Activated naive CD4-positive, alpha-beta T cell (primary cell): ENCODE measurements at places on chromosomes 2 and 18.

- DNase-seq, result no peak
These were observed 1389.1 kb upstream of the TMEFF2 start for GRCh38 chr2:193583638-193584400.

GRCh38 chr2:155842103-155842502 is 490.4 kb downstream of the NR4A2 start:
- no peak for DNase-seq

DNA sequence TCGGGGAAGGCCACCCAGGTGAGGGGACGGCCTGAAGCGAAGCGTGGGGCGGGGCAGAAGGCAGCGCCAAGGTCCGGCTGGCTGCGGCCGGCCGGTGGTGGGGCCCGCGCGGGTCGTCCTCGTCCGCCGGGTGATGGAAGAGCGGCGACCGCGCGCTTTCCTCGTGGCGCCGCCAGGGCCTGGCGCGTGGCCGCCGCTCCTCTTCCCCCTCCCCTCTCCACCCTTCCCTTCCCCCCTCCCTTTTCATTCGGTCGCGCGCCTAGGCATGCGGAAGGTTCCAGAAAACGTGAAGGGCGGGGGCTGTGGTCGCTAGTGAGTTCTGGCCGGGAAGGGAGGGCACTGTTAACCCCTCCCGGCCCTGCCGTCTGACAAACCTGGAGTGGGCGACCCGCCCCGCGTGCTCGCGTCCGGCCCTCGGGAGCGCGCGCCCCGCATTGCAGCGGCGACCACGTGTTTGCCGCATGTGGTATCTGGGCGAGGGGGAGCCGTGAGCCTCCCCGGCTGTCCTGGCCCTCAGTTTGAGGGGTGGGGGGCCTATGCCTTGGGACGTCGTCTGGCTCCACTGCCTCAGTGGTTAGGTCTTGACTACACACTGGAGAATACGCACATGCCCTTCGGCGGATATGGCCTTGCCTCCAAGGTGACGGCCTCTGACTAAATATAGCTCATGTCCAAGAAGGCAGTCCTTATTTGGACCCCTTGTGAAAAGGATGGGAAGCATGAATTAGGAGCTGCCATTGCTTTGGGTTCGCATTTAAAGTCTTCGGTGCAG is 579 bp downstream of the MAT2A start:
- DNase-seq, result peak; percentile 67

DNA sequence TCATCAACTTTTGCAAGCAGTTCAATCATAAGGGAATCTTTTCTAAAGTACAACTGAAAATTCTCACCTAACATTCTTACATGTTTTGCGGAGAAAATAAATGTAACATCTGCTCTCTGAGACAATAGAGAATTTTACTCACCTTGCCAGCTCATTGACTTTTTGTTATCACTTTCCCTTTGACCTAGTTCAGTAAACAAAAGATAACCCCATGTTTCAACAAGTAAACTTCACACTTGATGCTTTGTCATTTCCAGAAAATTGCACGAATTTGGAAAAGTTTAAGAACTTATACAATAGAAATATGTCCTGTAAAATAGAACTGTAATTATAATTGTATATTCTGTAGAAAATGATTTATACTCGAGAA is 1110.0 kb upstream of the ACVR2A start:
- no peak for DNase-seq

DNA sequence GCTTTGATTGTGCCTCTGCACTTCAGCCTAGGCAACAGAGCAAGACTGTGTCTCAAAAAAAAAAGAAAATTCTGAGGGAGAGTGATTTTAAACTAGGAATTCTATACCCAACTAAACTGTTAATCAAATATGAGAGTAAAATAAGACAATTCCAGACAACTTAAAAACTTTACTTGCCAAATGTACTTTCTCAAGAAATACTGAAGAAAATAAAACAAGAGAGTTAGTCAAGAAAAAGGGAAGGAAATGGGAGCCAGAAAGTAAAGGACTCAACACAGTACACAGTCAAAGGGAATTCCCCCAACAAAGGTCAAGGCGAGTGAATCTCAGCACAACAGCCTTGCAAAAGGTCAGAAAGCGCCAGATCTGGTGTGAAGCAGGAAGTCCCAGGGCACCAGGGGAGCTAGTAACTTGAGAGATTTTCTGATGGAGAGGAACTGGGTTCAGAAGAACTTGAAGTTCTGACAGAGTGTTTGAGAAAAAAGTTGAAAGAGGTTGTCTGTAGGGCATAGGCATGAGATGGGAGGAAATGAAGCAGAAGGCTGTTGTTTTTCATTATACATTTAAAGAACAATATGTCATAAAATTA is 22.6 kb upstream of the TBC1D8 start:
- DNase-seq, result no peak
